Small intestine (tissue), 16 donors: ENCODE measurements at places on chromosomes 6 and 20. TPM values are rescaled to one million over a fixed set of nuclear protein-coding genes. Genes with fewer than 3 reads are reported as not detected.

Gene VIP
- polyA plus RNA-seq, result not detected

Gene C6orf163
- polyA plus RNA-seq, result not detected

Gene AFDN
- 61.3 TPM for polyA plus RNA-seq

Gene SMLR1
- polyA plus RNA-seq, result 34.4 TPM

Gene CPXM1
- polyA plus RNA-seq, result 0.54 TPM

Gene MYMX
- not detected for polyA plus RNA-seq

Gene GPR6
- not detected for polyA plus RNA-seq

Gene HLA-DOB
- not detected for polyA plus RNA-seq

Gene ASIP
- 0.09 TPM for polyA plus RNA-seq

DNA sequence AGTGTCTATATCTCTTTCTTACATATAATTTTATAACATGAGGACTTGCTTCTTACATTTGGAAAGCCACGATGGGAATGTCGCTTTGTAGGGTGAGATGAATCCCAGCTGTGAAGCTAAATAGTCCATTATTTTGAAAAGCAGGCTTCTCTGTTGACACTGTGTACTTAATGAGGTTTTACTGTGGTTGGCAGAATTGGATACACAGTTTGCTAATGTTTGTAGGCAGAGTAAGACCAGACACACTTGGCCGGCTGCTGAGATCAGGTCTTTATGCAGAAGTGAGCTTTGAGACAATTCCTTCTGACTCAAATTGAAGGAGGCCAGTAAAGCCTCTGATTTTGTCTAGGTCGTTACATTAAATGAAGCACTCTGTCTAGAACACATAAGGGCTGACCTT, 93.0 kb downstream of the NDUFAF5 start:
- no peak for DNase-seq

DNA sequence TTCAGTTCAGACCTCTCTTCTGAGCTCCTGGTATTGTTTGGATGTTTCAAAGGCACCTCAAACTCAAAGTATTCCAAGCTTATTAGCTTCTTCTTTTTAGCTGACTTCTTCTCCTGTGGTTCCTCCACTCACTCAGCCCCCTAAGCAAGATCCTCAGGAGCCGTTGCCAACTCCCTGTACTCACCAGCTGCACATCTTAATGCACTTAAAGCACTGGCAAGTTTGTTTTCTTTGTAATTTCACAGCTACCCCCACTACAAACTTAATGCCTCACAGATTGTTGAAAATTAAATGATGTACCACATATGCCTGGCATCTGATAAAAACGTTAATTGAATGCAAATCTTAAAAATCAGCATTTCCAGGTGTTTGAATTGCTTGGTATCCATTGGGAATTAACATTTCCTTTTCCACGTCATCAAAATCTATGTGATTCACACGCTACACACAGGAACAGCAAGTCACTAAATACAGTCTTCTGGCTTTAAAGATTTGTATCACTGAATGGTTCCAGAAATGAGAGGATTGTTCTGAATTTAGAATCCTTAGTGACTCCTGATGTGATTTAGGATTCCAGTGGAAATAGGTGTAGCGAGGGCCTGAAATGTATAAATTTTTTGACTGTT, 24.5 kb downstream of the CALHM6 start:
- no peak for DNase-seq

DNA sequence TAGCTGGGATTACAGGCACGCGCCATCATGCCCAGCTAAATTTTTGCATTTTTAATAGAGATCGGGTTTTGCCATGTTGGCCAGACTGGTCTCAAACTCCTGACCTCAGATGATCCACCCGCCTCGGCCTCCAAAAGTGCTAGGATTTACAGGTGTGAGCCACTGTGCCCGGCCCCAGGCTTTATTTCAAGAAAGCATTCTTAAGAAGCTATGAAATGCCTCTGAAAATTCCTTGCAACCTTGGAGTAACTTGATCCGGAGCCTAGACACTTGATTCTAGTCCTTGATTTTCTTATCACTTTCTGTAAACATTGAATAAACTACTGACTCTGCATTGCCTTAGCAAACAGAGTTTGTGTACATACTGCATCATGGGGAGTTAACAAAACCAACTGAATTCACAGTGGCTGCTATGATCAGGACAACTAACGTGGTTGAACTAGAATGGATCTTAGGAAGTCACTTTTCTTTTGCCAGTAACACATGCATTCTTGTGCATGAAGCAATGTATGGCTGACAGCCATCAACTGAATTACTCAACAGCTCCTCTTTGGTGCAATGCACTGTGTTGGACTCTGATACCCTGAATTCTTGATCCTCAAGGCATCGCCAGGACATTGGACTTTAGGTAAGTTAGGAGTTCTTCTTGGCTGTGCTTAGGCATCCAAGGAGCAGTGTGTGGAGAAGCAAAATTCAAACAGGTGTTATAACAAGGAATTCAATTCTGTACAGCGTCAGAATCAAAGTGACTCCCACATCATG, 102.8 kb upstream of the TMEM170B start:
- peak; percentile 98 for DNase-seq

- no peak for DNase-seq
Measured at GRCh38 chr6:31961616-31962015, 2.6 kb downstream of the SKIC2 start.

- DNase-seq, result peak; percentile 92
Measured at GRCh38 chr6:111676383-111676782, 70.7 kb upstream of the TRAF3IP2 start.

DNA sequence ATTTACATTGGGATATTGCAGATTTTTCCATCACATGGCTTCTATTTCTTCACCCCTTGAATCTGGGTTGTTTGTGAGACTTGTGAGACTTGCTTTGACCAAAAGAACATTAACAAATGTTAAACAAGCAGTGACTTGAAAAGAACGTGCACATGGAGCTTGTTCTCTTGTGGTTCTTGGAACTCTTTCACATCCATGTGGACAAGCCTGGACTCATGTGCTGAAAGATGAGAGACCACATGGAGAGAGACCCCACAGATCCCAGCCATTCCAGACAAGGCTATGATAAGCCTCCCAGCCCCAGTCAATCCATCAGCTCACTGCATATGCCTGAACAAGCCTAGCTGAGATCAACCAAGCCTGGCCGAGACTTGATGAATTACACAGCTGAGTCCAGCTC, 1365.7 kb upstream of the GJE1 start:
- no peak for DNase-seq

- no peak for DNase-seq
Measured at GRCh38 chr6:144372611-144373594, 87.8 kb downstream of the UTRN start.

DNA sequence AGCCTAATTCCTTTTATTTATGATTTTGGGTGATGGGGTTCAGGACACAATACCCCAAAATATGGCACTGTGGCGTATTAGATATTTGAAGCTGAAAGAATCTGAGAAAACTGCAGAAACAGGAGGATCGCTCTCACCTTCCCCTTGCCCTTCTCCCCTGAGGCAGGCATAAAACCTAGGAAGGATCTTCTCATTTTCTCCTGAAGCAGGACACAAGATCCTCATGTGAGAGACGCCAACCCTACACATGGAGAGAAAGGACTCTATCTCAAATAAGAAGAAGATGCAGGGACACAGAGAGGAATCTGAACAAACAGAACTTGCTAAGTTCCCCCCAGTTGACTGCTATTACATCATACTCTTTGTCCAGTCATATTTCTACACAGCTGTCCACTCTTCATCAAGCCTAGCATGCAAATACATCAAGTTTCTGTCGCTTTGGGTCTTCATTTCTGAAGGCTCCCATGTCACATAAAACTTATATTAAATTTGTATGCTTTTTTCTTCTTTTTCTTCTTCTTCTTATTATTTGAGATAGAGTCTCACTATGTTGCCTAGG, 109.0 kb downstream of the DTNBP1 start:
- no peak for DNase-seq

DNA sequence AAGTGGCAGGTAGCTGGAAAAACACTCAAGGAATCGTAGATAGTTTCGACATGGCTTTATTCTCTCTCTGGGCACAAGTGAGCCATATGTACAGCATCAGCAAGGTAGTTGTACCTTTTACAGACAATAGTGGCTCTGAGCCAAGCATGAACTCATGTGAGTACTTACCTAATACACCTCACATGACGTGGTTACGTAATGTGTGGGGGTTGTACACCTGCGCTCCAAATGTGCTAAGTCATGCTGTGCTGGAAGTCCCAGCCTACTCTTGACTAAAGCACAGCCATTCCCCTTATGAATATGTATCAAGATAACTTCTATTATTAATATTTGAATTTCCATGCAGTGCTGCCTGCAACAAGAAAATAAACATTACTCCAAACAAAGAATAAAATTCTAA, 78.8 kb upstream of the HMGN3 start:
- peak; percentile 60 for DNase-seq

- DNase-seq, result peak; percentile 20
Measured at GRCh38 chr20:47088335-47088734, 193.7 kb downstream of the EYA2 start.

GRCh38 chr6:142226731-142227130, 75.1 kb upstream of the ADGRG6 start:
- DNase-seq, result no peak

DNA sequence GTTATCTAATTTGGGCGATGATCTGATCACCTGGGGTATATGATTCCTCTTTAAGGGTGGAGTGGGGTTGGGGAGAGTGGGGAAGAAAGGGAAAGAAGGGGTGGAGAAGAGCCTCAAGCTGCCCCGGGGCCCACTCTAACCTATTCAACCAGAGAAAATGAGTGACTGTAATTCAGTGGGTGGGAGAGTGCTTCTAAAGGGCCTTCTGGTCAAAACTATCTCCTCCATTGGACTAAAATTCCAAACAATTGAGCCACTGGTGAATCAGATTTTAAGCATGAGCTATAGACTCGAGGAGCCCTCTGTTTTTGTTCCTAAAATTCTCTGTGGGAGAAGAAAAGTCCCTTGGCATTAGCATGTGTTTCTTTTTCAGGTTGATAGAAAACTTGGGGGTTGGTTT, 296.8 kb downstream of the CLIC5 start:
- DNase-seq, result no peak

- DNase-seq, result no peak
Measured at GRCh38 chr6:147654103-147654845, 145.8 kb downstream of the SAMD5 start.

- DNase-seq, result peak; percentile 37
Measured at GRCh38 chr6:11202513-11203305, 29.8 kb downstream of the NEDD9 start.
